ENCODE measurements at places on chromosomes 5 and 9. TPM values are rescaled to one million over a fixed set of nuclear protein-coding genes. Genes with fewer than 3 reads are reported as not detected.

Gene PROB1
- total RNA-seq = 3.8 TPM

Gene SLC27A6
- not detected for total RNA-seq

Gene GRXCR2
- total RNA-seq = not detected

DNA sequence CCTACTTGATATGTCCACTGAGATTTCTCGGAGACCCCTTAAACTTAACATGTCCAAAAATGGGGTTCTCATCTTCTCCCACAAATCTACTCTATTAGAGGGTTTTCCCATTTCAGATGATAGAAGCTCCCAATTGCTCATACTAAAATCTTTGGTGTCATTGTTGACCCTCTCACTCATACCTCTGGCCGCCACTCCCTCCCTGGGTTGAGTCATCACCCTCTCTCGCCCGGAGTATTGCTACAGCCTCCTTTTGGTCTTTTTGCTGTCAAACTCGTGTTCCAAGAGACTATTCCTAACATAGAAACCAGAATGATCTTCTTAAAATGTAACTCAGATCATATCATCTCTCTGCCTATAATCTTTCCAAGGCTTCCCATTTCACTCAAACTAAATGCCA is 91.0 kb upstream of the GNAQ start:
- H3K27me3 ChIP-seq = no peaks in the 10 kb centered on the region
- H3K4me3 ChIP-seq = no peak overlapping the region
- H3K4me1 ChIP-seq = peaks cover 35% of the 10 kb centered on the region
- no peak overlapping the region for H3K27ac ChIP-seq

DNA sequence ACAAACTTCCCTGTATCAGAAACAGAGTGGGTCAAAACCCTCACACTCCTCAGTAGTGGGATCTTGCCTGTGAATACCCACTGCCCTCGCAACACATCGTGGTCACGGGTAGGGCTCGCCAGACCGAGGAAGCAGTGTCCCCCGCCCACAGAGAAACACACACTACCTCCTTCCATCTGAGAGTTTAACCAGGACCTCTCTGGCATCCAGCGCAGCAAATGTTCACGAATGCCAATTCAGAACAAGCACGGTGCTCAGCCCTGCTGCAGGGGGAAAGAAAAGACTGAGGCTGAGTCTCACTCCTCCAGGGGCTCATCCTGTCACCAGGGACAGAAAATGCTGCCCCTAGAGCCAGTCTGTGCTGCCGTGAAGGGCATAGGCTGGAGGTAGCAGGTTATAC is 42.5 kb upstream of the SYNPO start:
- no peaks in the 10 kb centered on the region for H3K4me1 ChIP-seq
- H3K27ac ChIP-seq = no peak overlapping the region
- no peaks in the 10 kb centered on the region for H3K27me3 ChIP-seq
- H3K36me3 ChIP-seq = no peaks in the 10 kb centered on the region

DNA sequence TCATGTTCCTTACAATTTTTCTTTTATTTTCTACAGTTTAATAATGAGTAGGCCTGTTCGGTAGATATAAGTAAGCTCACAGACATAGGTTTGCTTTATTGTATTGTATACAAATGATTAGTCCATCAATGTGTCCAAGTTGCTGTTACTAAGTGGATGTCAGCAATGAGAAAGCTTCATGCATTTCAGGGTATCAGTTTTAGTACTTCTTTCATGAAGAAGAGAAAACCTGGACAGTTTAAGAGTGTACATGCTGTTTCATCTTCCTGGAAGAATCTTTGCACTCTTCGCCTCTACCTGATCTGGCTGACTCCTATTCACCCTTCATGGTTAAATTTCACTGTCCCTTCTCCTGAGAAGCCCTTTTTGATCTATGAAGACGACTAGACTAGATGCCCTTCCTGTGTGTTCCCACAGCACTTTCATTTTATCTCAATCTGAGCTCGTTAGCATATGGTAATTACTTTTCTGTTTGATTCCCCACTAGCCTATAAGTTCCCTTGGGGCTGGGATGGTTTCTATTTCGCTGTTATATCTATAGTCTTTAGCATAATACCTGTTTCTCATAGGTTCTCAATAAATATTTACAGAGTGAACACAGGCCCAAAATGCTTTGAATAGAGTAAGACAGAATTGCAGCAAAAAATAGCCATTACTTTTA is 70.7 kb downstream of the CETN3 start:
- DNase-seq = no peak
- no peaks in the 10 kb centered on the region for H3K36me3 ChIP-seq
- H3K4me3 ChIP-seq = no peak overlapping the region
- H3K27me3 ChIP-seq = peaks cover 11% of the 10 kb centered on the region

All from activated CD4-positive, alpha-beta memory T cell treated with anti-CD3 and anti-CD28 coated beads for 36 hours (primary cell).